ENCODE measurements at places on chromosomes 11 and 22.

DNA sequence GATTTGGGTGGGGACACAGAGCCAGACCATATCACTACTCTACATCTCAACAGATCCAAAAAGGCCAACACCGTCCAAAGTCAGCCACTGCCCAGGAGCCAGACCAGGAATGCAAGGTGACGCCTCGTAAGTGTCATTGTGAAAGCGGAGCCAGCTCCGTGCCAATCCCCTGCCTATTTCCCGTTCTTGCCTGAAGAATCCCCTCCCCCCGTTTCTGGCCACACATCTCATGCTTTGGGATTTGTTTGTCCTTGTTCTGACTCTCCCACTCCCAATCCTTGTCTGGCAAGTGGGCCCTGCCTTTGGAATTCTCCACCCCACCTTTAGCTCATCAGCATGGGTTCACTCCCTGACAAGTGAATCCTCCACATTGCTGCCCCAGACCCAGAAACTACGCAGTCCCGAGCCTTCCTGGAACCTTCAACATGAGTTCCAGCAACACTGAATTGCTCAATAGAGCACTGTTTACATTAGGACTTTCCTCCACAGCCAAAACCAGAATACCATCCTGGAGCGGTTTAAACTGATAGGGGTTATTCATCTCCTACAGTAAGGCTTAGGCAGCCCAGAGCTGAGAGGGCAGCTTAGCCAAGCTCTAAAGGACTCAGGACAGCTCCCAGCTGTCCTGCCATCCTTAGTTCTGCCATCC, 6.0 kb upstream of the SLC35C1 start:
- DNase-seq, result no peak

GRCh38 chr11:127136438-127136837, 135.9 kb upstream of the KIRREL3 start:
- DNase-seq, result no peak

GRCh38 chr22:24894220-24894975, 52.1 kb downstream of the LHFPL7 start:
- DNase-seq, result peak; percentile 95

- DNase-seq, result no peak
Measured at GRCh38 chr22:23108249-23109078, 33.3 kb downstream of the RSPH14 start.

GRCh38 chr11:1202154-1202775, 20.6 kb upstream of the MUC5B start:
- no peak for DNase-seq

- peak; percentile 58 for DNase-seq
Measured at GRCh38 chr11:103358251-103358650, 249.0 kb downstream of the DYNC2H1 start.

DNA sequence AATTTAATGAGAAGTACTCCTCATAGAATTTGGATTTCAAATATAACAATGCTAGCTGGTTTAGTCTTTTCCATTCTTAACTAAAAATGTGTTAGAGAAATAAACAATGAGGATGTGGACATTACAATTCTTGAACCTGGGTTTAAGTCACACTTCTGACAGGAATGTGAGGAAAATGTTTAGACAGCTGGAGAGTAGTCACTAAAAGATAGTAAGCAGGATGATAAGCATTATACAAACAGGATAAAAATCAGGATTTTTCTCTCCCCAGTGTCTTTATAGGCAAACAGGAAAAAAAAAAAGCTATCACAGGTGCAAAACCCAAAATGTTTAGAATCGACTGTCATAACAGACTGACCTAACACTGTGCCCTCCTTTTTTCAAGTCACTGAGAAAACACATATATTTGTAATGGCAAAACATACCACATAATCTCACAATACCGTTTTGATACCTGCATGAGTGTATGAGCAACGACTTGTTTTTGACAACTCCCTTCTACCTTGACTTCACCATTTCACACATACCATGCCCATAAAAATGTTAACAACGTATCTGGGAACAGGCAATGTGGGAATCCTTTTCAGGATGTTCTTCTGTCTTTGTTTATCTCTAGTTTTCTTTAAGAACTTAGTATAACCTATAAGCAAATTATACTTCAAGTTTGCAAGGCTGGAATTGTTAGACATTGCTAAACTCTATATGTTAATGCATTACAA, 242.0 kb downstream of the SBF2 start:
- no peak for DNase-seq

GRCh38 chr22:37043828-37044538, 7.6 kb upstream of the KCTD17 start:
- DNase-seq, result no peak

GRCh38 chr11:77139201-77139600, 11.2 kb downstream of the MYO7A start:
- DNase-seq, result no peak

Data from brain microvascular endothelial cell (primary cell).